ENCODE measurements at places on chromosomes 3 and 15.
A peak's percentile ranks its signal among the peaks of the same experiment; 100 is the strongest.

DNA sequence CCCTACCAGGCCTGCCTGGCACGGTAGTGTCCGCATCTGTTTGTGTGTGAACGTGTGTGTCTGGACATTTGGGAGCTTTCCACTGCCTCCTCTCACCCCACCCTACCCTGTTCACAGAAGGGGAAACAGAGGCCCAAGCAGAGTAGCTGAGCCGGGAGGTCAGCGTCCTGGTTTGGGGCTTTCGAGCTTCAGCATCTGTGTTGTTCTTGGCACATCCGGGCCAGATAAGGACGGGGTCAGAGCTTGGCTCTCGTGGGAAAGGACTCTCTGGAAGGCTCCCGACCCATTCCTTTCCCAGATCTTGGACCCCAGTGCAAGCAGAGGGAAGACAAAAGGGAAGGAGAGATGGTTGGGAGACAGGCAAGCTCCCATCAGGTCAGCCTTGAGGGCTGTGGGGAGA lies 6.3 kb upstream of the PTH1R start:
- no peak for DNase-seq

DNA sequence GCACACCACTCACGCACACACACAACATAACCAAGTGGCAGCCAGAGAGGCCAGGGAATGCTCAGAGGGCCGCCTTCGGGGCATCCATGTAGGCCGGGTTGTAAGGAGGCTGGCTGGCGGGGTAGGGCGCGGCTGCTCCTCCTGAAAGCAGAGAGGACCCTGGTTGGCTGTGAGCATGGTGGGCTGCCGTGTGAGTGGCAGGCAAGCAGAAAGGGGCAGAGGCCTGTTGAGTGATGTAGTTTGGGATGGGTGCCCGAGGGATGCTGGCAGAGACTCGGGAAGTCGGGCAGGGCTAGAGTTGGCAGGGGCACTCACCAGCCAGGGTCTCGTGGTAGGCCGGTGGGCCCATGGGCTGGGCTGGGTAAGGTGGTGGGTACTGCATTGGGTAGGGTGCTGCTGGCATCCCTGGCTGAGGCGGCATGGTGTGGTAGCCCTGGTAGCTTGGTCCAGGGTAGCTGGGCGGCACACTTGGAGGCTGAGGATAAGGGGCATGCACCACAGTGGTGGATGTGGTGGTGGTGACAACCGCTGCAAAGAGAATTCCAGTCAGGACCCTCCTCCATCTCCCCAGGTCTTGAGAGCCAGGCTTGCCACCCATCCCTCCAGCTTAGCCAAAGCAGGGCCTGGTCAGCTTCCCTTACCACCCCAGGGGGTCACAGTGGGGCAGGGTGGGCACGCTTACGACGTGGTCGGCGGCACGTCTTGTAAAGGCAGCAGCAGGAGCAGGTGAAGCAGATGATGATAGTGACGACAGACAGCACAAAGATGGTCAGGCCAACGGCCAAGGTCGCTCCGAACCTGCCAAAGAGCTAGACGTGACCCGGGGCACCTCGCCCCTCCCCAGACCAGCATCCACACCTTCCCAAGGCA lies 22.7 kb downstream of the ATRIP start:
- no peak for DNase-seq

- DNase-seq = no peak
These were observed 55.4 kb downstream of the ATP13A4 start for GRCh38 chr3:193499136-193499770.

GRCh38 chr15:43868406-43868805 lies 41.6 kb downstream of the WDR76 start:
- DNase-seq = no peak

DNA sequence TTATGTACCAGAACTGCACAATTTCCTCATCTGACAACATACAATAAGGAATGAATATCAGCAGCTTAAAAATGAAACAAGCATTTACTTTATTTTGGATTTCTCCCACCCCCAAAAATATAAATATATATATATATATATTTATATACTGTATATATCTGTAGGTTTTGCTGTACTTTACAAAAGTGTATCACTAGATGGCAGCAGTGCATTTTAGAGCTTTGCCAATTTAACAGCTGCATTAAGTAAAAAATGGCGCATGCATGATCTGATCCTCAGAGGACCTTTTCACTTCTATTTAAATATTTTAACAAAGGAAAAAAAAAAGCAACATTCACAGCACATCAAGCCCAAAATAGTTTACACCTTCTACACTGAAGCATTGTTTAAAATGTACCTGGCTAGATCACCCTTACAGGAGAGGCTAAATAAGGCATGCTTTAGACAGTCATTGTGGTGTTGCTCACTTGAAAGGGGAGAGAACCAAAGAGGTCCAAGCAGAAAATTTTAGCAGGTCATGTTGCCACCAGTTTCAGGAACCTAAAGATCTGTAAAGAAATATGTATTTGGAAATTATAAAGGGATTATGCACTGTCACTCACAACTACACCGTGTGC lies 72.6 kb downstream of the NPTN start:
- DNase-seq = peak; percentile 74

DNA sequence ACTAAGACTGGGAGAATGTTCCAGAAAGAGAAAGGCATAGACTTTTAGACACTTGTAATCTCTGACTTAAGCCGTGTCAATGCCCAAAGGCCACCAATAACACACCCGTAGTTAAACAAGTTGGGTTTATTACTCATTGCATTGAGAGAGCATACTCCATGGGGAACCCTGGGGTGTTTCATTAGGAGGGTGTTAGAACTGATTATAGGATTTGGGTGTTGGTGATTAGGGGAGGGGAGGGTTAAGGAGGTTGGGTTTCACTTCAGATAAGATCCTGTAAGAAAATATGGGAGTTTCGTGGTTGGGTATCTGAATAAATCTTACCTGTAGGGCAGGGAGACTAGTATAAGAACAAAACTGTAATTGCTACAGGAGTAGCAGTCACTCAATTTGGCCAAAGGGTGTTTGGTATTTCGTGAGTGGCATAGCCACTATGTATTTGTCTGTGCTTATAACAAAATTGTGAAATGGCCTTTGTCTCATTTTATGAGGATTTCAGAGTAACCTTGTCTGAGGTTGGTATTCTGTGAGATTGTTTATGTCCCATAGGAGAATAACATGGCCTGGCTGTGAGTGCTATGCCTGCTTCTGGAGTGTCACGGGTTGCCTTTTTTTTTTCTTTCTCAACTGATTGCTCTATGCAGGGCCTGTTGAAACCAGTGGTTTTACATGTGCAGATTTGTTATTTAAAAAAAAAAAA lies 2.9 kb downstream of the HACD3 start:
- DNase-seq = no peak

- no peak for DNase-seq
These were observed 86.7 kb upstream of the ANKRD34C start for GRCh38 chr15:79195802-79196201.

DNA sequence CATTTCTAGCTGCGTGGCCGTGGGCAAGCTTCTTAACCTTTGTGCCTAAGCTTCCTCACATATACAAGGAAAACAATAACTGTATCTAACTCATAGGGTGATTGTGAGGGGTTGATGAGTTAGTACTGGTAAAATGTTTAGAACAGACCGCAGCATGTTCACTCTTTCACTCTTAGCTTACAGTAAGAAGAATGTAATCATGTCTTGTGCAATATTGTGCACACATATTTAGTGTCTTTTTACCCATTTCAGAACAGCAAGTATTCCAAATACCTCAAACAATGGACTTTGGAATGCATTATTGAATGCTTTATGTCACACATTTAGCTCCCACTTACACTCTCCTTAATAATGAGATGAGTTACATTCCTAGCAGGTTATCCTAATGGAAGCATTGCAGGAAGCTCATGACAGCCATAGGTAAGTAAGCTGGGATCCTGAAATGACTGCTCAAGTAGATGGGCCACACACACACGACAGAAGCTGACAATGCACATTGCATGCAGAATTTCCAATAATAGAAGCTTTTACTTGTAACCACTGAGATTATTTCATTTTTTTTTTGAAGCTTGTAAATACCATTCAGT lies 468.9 kb upstream of the WNT5A start:
- DNase-seq = no peak

DNA sequence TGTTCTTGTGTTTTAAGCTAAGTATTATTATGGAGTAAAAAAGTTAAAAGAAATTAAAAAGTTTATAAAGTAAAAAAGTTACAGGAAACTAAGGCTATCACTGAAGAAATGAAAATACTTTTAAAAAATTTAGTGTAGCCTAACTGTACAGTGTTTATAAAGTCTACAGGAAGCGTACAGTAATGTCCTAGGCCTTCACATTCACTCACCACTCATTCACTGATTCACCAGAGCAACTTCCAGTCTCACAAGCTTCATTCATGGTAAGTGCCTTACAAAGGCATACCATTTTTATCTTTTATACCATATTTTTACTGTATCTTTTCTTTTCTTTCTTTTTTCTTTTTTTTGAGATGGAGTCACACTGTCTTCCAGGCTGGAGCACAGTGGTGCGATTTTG lies 40.7 kb upstream of the SCN5A start:
- no peak for DNase-seq

DNA sequence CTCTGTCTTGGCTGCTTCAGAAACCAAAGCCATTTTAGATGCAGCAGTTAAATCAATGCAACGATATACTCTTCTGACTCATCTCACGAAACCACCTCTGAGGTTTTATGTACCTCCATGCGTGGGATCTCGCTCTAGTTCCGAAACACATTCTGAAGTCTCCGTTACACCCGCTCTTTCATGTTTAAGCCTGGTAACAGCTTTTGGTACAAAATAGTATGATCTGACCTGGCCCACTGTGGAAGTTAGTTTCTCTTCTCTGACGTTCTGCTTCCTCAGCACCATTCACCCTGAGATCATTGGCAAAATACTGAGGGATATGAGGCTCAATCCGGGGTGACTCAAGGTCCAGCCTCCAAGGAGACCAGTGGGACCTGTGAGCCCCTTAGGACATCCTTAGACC lies 121.9 kb downstream of the TMEM266 start:
- no peak for DNase-seq

DNA sequence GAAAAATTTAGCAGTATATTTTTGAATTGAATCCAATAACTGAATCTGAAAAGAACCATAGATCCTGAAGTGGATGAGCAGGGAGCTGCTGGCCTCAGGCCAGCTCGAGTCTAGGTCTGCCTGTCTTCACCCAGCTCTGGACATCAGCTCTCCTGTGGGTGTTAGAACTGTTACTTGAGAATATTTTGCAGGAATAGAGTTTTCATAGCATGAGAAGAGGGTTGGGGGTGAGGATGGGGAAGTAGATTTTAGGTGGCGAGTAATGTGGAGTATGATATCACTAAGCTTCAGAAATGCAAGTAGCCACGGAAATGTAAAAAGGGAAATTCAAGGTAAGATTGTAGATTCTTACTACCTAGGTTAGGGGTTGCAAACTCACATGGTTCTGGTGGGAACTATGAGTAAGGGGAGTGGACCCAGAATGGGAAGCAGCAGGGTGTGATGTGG lies 6.2 kb downstream of the RAB8B start:
- no peak for DNase-seq

- peak; percentile 72 for DNase-seq
These were observed 59.6 kb upstream of the TSC22D2 start for GRCh38 chr3:150348500-150348899.

DNA sequence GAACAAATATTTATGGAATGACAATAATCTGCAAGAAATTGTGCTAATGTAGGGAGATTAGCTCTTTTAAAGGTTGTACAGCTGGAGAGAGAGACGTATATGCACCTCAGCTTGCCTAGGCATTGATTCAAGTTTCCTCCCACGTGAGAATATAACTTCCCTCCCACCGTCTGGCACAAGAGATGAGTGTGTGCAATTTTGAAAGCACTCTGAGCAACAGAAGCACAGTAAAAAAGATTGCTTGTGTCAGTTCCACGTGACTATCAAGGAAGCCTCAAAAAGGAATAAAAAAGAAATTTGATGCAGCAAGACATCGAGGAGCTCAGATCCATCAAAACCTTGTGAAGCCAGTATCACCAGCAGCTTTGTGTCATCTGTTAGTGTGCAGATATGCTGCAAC lies 435.3 kb downstream of the TUSC7 start:
- DNase-seq = no peak

DNA sequence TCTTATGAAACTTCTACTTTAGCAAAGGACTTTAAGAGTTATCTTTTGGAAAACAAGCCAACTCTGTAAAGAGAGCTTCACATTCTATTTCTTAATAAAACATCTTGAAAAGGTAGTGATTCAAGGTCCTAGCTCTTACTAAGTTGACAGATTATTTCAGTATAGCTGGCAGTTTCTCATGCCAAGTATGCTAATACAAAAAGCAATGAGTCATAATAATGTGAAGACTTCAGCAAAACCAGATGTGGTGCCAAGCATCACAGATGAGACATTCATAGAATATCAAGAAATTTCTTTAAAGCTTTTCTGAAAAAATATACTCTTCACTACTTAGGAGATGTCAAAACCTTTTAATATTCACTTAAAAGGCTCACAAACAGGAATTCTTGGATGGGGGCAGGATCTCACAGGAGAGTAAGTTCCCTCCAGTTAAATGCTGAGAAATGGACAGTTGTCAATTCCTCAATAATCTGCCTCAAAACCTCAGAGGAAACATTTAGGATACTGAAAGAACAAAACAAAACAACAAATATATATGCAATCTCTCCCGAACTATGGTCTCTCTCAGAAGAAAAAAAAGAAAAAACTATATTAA lies 45.6 kb downstream of the DCBLD2 start:
- DNase-seq = peak; percentile 14

DNA sequence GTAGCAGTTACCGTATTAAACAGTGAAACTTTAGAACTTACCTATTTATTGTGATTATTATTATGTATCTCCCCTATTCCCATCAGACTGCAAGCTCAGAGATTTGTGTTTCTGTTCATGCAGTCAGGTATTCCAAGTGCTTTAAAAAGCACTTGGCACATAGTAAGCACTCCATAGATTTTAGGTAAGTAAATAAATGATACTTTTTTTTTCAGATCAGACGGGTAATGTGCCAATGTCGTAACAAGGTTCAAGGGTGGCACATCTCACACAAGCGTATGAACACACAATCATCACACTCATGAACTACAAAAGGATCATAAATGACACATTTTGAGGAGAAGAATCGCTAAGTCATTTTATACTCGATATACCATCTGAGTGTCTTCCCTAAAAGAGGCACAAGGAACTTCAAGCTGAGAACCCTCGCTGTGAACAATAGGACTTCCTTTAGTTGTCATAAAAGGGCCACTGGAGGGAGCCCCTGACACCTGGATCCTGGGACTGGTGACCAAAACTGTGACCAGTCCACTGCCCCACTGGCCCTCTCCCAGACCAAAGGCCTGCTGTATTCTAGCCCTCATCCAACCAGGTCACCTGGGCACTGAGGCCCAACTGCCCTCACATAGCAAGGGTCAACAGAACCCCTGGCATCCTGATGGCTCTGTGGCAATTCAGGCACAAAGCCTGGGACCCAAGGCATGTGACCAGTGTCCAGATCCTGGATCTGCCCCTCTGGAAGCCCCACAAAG lies 32.1 kb downstream of the KIF9 start:
- DNase-seq = no peak

- DNase-seq = no peak
These were observed 19.9 kb downstream of the NDUFB5 start for GRCh38 chr3:179624451-179624850.

GRCh38 chr3:27596334-27596841 lies 112.2 kb upstream of the SLC4A7 start:
- DNase-seq = no peak
